ENCODE measurements at places on chromosomes 3 and 15.

GRCh38 chr3:151379083-151379734 lies 5.3 kb downstream of the P2RY12 start:
- peak; percentile 33 for DNase-seq

DNA sequence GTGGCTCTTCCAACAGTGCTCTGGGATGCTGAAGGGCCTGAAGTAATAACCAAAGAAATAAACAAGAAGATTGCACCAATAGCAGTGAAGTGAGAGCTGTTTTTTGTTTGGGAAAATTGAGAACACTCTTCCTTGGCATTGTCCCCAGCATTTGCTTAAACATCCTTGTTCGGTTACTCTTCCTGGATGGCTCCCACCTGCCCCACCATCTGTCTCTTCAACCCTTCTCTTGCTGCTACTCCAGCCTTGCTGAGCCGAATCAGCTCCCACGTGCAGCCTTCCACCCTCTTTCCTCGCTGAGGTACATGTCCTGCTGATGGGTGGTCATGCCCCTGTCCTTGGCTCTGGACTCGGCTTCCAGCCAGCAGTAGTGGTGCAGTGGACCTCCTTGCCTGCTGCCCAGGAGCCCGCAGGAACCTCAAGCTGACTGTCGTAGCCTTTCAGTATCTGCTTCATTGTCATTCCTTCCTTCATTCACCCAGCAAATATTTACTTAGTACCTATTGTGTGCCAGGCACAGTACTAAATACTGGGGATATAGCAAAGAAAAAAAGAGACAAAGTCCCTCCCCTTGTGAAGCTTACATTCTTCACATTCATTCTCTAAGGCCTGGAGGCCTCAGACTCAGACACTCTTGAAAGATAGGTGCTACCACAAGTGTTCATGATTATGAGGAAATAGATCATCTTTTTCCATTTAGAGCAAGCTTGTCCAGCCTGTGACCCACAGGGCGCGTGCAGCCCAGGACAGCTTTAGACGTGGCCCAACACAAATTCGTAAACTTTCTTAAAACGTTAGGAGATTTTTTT lies 17.1 kb upstream of the VILL start:
- no peak for DNase-seq

DNA sequence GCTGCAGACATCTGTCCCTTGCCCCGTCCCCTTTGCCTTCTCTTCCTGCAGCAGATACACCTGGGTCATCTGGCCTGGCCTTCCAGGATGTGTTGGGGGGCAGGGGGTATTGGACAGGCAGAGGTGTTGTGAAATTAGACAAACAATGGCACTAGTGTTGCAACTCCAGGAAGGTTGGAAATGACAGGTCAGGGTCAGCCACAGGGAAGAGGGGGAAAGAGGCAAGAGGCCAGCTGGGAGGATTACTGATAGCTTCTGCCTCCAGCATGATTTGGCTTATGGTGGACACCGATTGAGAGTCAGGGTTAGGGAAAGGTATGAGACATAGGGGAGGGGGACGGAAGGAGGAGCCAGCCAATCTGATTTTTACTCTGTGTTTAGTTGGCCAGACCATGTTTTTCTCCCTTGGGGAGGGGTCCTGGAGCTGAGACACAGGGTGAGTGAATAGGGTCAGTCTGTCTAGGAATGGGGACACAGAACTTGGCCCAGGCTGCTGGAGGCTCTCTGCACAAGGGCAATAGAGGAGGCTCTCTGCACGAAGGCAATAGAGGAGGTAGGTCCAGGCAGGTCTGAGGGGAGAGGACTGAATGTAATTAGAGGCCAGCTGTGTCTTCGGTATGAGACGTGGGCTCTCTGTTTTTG lies 3.4 kb upstream of the ATP2B2 start:
- DNase-seq = no peak

GRCh38 chr15:101044625-101045235 lies 125.6 kb downstream of the LRRK1 start:
- no peak for DNase-seq

GRCh38 chr15:40232625-40233070 lies 6.2 kb upstream of the PAK6 start:
- peak; percentile 69 for DNase-seq

GRCh38 chr3:44914936-44915335 lies 40.5 kb downstream of the TGM4 start:
- peak; percentile 41 for DNase-seq

DNA sequence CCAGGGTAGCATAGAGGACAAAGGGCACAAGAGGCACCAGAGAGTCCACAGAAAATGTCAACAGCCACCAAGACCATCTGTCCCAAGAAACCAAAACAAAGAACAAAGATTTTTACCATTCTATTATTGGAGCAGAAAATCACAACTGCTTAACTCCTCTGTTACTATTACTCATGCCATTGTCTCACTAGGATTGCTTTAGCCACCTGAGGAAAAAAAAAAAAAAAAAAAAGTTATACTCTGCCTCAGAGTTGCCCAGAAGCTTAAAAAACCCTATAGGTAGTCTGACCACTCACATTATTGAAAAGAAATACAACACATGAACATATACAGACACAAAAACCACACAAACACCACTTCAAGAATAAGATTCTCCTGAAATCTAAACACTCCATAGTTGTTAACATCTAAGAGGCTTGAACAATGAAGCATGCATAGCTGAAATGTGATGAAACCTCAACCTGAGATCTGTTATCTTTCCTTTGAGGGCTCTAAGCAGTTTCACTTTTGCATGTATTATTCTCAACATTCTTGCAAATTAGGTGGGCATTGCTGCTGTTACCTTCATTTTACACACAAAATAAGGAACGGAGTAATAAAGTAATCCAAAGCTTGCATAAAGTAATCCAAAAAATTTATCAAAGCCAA lies 85.4 kb downstream of the IGSF11 start:
- DNase-seq = no peak

- no peak for DNase-seq
These were observed 249.4 kb upstream of the MDFIC2 start for GRCh38 chr3:70561796-70562195.

DNA sequence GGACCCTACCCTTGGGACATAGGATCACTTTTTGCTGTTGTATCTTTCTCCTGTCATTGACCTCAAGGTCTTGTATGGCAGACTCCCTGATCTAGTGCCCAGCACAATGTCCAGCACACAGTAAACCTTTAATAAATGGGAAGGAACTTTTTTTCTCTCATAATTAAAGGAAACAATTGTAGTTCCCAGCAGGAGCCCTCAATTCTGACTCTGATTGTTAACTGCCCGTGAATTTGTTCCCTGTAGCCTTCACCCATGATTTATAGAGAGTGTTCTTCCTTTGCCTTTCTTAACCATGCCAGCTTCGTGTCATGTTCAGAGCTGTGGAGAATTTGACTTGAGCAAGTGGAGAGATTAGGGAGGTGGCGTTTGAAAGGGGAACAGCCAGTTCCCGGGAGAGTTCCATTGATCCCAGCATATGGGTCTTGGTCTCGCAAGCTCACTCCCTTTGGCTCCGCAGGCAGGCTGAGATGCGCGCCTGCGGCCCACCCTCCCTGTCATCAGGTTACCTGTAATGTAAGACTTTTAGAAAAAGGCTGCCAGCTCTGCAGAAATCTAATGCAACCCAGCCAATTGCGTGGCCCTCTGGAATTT lies 182.6 kb downstream of the TP63 start:
- DNase-seq = no peak

DNA sequence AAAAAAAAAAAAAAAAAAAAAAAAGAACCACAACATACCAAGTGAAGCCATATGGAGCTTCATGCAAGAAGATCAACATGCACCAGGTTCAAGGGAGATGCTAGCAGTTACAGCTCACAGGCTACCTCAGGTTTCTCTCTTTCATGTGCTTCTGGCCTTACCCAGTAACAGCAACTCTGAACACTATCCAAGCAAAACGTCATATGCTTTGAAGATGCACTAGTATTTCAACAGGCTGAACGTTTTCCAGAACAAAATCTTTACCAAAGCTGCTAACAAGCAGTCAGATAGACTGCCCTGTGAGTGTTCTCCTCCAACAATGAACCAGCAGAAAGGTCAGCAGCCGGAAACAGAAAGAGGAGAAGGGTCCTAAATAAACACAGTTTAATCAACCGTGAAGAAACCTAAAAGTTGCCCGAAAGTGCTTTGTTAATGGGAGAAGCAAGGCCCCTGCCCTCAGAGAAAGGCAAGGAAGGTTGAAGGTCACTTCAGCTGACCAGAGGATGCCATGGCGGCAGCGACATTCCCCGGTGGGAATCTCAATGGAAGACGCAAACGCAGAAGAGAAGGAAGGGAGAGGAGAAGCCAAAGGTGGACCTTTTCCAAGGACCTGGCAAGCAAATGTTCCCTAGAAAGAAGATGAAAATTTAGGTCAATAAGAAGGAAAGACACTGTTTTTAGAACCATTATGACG lies 80.1 kb downstream of the CCNL1 start:
- no peak for DNase-seq

- no peak for DNase-seq
These were observed 666.5 kb downstream of the SQOR start for GRCh38 chr15:46301291-46301690.

GRCh38 chr3:107970993-107971580 lies 119.7 kb downstream of the CD47 start:
- no peak for DNase-seq

DNA sequence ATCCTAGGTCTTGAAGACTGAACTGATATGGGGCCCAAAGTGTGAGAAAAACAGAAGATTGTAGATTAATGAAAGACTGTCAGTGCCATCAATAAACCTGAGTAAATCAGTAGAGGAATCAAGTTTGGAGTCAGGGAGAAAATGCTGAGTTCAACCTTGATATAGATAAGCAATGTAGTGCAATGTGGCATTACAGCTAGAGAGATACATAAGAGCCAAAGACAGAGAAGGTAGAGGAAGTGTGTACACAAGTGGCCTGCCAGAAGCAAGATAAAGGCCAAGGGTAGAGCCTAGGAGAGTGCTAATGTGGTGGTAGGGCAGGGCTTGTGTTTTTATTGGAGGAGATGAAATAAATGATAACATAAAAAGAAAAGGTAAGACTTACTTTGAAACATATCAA lies 26.0 kb upstream of the EID1 start:
- no peak for DNase-seq

DNA sequence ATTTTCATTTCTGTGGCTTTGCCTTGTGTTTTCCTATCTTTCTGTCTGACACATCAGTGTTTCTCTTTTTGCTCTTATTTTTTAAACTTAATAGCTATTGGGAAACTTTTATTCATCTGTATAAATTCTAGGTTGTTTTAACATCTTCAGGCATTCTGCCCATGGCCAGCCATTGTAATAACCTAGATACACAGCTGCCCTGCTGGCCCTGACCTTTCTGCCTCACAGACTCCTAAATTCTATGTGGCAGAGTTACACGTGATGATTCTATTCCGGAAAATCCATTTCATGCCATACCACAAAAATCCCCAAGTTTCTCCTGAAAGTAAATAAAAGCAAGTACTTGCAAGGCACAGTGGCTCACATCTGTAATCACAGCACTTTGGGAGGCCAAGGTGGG lies 150.1 kb downstream of the UACA start:
- no peak for DNase-seq

- DNase-seq = no peak
These were observed 331.6 kb upstream of the NR2F2 start for GRCh38 chr15:95998935-95999334.

DNA sequence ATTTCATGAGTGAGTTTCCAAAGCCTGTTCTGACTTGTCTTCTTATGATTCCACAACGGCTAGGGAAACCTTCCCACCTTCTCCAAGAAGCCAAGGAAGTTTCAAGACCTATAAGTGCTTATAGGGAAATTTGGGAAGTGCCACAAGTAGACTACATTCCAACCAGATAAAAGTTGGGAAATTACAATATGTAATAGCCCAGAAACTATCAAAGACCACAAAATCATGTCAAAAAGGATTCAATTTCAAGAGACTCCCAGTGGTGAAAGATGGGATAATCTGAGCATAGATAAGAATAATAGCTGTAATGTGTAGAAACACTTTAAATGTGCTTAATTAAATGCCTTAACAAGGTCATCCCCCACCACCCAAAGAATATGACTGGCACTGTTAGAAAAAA lies 169.2 kb upstream of the SLC2A2 start:
- DNase-seq = no peak

- DNase-seq = peak; percentile 42
These were observed 64.8 kb downstream of the RFTN1 start for GRCh38 chr3:16448639-16449070.

GRCh38 chr15:66939451-66940023 lies 125.9 kb upstream of the SMAD3 start:
- no peak for DNase-seq

GRCh38 chr15:90617171-90617570 lies 87.4 kb downstream of the CRTC3 start:
- no peak for DNase-seq

- DNase-seq = peak; percentile 37
These were observed 1.0 kb downstream of the LPP start for GRCh38 chr3:188154809-188155574.

Measured in inflammatory macrophage (primary cell).